Activated CD8-positive, alpha-beta T cell treated with anti-CD3 and anti-CD28 coated beads, Interleukin-2, amount 10 ng/mL, durations not matched to agents 7 days and 5 days (primary cell): ENCODE measurements at places on chromosomes 7 and 10.
A peak's percentile ranks its signal among the peaks of the same experiment; 100 is the strongest.

GRCh38 chr7:151251689-151252560 is 3.4 kb upstream of the SMARCD3 start:
- no peak for DNase-seq

GRCh38 chr7:883055-884021 is 7.0 kb downstream of the GET4 start:
- DNase-seq: no peak

GRCh38 chr10:44853796-44854195 is 57.3 kb upstream of the TMEM72 start:
- DNase-seq: no peak

- no peak for DNase-seq
Observed at GRCh38 chr10:123604506-123604905, 61.6 kb upstream of the GPR26 start.

GRCh38 chr10:124293616-124294449 is 124.9 kb downstream of the OAT start:
- DNase-seq: no peak

GRCh38 chr7:114130866-114131265 is 212.1 kb upstream of the PPP1R3A start:
- no peak for DNase-seq

DNA sequence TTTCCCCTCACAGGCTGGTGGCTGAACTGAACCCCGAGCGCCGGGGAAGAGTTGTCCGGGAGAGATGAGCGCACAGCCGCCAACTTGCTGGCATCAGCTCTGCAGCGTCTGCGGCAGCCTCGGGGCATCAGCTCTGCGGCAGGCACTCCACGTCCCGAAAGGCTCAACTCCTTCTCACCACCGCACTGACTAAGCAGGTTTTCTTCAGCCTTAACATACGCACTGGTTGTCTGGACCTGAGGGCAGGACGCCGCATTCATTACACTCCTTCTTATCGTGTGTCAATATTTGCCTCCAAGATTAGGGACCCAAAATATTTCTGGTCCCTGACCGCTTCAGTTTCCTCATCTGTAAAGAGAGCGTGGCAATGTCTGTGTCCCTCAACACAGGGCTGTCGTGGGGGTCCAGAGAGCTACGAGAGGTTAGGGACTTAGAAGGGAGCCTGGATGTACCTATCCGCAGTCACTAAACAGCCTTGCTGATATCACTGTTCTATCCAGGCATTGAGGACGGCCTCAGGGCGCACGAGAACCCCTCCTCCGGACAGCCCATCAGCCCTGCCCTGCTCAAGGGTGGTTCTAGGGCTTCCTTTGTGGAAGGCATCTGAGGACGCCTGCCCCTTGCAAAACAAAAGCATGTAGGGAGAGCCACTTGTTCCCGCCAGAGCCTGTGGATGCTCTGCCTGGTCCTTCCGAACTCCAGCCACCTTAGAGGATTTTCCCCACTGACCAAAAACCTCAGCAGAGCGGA is 42.8 kb upstream of the FIGNL1 start:
- peak; percentile 14 for DNase-seq

GRCh38 chr10:99450624-99451498 is 20.4 kb upstream of the GOT1 start:
- DNase-seq: no peak

DNA sequence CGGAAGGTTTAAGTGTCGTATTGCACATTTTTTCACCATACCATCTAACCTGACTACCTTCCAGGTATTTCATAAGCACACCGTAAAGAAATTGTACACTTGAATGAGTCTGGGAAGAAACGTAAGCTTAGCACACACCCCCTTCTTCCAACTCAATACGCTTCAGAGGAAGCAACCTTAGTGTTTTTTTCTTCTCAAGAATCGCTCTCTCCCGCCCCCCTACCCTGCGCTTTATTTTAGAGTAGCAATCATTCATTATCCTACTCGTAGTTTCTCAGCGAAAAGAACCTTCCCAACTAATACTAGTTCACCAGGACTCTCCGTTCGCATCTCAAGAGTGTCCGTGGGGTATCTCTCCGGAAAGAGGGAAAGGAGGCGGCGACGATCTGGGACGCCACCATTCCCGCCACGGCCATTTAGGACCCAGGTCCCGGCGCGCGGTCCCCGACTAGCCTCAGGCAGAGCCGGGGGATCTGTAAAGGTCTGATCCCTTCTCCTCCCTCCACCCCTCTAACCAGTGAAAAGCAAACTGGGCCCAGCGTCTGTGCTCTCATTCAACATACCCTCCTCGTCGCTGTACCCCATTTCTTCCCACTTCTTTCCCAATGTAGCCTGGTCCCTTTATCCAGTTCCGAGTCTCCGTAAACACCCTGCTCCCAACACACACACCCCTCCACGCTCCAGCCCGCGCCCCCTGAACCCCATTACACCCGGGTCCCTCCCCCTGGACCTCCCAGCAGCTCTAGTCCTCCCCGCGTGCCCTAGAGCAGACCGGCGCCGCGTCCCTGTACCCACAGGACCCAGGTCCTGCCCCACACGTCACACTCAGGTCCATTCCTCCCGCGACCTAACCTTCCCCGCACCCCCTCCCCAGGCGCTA is 16.0 kb downstream of the MYOZ1 start:
- no peak for DNase-seq

- no peak for DNase-seq
Observed at GRCh38 chr10:125158275-125158600, 2.1 kb downstream of the CTBP2 start.

DNA sequence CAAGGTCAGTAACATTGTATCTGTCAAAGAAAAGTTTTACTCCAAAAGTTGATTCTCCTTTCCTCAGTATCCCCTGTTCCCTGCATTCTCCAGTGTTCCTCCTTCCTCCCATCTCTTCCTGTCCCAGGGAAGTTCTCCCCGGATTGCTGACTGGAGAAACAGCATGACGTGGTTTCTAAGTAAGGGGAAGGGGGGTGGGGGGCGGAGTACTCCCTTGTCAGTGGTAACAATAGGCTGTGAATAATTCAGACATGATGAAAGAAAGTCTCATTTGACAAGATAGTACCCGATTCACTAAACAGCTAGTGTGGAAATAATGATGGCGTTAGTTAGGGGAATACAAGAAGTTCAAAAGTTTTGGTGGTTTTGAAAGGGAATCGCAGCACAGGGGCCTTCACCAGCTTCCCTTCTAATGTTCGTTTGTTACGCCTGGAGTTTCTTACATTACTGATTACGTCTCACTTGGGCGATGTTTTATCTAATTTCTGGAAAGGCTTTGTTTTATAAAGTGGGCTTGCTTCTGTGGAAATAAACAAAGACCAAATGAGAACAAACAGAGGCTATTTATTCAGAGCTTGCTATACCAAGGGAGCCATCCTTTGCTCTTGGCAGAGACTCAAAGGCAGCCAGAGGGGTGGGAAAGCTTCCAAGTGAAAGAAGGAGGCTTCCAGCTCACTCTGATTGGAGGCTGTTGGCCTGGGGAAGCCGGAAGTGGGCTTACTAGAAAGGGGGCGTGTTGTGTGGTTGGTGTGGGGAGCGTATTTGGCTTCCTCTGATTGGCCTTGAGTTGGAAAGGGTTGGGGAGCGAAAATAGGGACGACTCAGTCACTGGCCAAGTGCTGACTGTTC is 453.7 kb downstream of the SDK1 start:
- no peak for DNase-seq

- no peak for DNase-seq
Observed at GRCh38 chr7:55521917-55522902, 50.1 kb downstream of the VOPP1 start.

- DNase-seq: no peak
Observed at GRCh38 chr7:19066170-19066569, 51.3 kb downstream of the TWIST1 start.

- DNase-seq: no peak
Observed at GRCh38 chr7:37218956-37219355, 229.7 kb downstream of the ELMO1 start.

DNA sequence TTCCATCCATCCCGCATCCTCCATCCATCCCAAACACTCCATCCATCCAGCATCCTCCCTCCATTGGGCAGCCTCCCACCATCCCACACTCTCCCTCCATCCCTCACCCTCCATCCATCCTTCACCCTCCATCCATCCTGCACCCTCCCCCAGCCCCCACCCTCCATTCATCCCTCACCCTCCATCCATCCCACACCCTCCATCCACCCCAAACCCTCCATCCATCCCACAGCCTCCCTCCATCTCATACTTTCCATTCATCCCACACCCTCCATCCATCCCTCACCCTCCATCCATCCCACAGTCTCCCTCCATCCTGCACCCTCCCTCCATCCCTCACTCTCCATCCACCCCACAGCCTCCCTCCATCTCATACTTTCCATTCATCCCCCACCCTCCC is 60.4 kb downstream of the FOXI2 start:
- no peak for DNase-seq

GRCh38 chr7:17912050-17912449 is 28.2 kb downstream of the SNX13 start:
- DNase-seq: no peak

DNA sequence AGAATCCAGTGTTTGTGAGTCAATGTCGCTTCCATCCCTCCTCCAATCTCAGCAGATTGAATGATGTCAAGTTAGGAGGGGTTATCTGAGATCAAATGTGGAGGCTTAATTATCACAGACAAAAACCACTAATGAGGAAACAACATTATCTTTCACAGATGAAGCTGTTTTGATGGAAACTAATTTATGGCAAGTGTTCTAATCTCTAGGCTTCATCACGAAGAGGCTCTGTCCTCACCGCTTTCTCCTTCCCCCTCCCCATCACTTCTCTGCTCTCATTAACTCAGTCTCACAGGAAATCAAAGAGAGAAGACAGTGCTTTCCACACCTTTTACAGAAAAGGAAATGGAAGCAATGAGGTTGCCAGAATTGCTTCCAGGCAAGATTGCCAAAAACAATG is 283.7 kb downstream of the BMPER start:
- DNase-seq: no peak

- no peak for DNase-seq
Observed at GRCh38 chr7:17699696-17700095, 240.6 kb downstream of the SNX13 start.

GRCh38 chr10:22932626-22933370 is 4.9 kb downstream of the ARMC3 start:
- no peak for DNase-seq

- DNase-seq: no peak
Observed at GRCh38 chr10:12587451-12587888, 238.1 kb downstream of the CAMK1D start.

DNA sequence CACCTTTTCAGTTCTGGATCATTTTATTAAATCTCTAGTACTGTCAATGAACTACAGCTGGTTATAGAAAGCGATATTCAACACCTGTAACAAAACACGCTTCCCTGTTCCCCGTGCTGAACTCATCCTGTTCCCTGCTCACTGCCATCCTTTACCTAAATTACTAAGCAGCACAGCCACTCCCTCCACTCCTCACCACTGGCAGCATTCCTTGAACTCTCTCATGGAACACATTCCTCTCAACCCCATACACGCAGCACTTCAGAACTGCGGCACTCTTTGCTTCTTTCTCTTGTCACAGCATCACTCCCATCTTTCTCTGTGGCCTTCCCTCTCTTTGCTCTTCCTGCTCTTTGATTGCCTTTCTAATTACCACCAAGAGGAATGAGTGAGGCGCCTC is 27.4 kb downstream of the RELN start:
- DNase-seq: no peak
